ENCODE measurements at places on chromosomes 6 and 20. TPM values are rescaled to one million over a fixed set of nuclear protein-coding genes. Genes with fewer than 3 reads are reported as not detected.
A peak's percentile ranks its signal among the peaks of the same experiment; 100 is the strongest.

- H3K4me1 ChIP-seq, result no peaks in the 10 kb centered on the region
- no peak for DNase-seq
- no peak overlapping the region for H3K27ac ChIP-seq
Observed at GRCh38 chr20:9287826-9288225, 218.9 kb downstream of the PLCB4 start.

Gene ANKRD66
- total RNA-seq, result not detected

Gene SPATA25
- total RNA-seq, result 6.7 TPM

GRCh38 chr6:155171109-155171746 is 92.6 kb upstream of the CLDN20 start:
- DNase-seq, result peak; percentile 37
- H3K27me3 ChIP-seq, result no peaks in the 10 kb centered on the region
- H3K36me3 ChIP-seq, result no peaks in the 10 kb centered on the region
- H3K4me1 ChIP-seq, result no peaks in the 10 kb centered on the region

Gene GABRR1
- total RNA-seq, result not detected

Gene ZSCAN26
- total RNA-seq, result 17.2 TPM

Gene OXT
- not detected for total RNA-seq

- H3K4me1 ChIP-seq, result no peaks in the 10 kb centered on the region
- H3K4me3 ChIP-seq, result no peak overlapping the region
- no peaks in the 10 kb centered on the region for H3K27me3 ChIP-seq
Observed at GRCh38 chr6:3007571-3007970, 7.9 kb downstream of the NQO2 start.

Gene SAMD10
- total RNA-seq, result 7.9 TPM

Gene MCCD1
- 3.5 TPM for total RNA-seq

GRCh38 chr6:149014631-149015534 is 268.1 kb downstream of the UST start:
- H3K27ac ChIP-seq, result no peak overlapping the region
- H3K27me3 ChIP-seq, result no peaks in the 10 kb centered on the region
- no peak for DNase-seq
- H3K4me1 ChIP-seq, result no peaks in the 10 kb centered on the region
- H3K36me3 ChIP-seq, result no peaks in the 10 kb centered on the region

Gene PSORS1C1
- total RNA-seq, result 3.6 TPM

DNA sequence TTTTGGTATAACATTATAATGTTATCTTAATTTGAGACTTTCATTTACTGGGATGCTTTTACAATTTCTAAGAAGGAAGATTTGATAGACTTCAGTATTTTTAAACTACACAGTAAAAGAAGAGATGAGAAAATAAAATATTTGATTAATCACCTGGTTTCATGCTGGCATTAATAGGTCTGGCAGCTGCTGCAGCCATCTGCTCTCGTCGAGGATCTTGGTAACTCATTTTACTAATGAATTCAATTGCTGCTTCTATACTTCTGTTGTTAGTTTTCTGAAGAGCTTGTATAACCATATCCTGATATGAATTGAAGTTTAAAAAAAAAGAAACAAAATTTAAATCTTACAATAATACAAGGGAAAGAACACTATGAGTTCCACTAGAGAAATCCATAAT is 23.0 kb downstream of the LATS1 start:
- H3K4me1 ChIP-seq, result no peaks in the 10 kb centered on the region
- H3K27me3 ChIP-seq, result no peaks in the 10 kb centered on the region
- H3K4me3 ChIP-seq, result no peak overlapping the region
- no peak overlapping the region for H3K27ac ChIP-seq
- DNase-seq, result no peak

Gene TGM3
- 0.13 TPM for total RNA-seq

DNA sequence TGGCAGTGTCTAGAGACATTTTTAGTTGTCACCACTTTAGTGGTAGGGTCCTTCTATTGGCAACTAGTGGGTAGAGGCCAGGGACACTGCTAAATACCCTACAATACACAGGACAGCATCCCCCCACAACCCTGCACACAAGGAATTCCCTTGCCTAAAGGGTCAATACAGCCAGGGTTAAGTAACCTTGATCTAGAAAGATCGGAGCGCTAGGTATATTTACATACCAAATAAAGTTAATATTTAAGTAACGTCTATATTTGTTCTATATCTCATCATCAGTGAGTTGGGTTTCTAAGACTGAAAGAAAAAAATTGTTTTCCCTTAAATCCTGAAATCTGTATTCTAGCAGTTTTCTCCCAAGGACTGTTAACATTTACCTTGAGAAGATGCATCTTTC is 16.1 kb downstream of the BFSP1 start:
- no peak overlapping the region for H3K27ac ChIP-seq
- H3K4me1 ChIP-seq, result no peaks in the 10 kb centered on the region
- no peaks in the 10 kb centered on the region for H3K27me3 ChIP-seq

Gene BPIFB2
- total RNA-seq, result not detected

- peak overlapping the region; percentile 89 for H3K4me3 ChIP-seq
- DNase-seq, result peak; percentile 100
- peaks cover 8% of the 10 kb centered on the region for H3K4me1 ChIP-seq
- no peaks in the 10 kb centered on the region for H3K36me3 ChIP-seq
- H3K27me3 ChIP-seq, result no peaks in the 10 kb centered on the region
- H3K27ac ChIP-seq, result peak overlapping the region; percentile 79
Observed at GRCh38 chr20:309841-310644, 12.7 kb downstream of the ZCCHC3 start.

DNA sequence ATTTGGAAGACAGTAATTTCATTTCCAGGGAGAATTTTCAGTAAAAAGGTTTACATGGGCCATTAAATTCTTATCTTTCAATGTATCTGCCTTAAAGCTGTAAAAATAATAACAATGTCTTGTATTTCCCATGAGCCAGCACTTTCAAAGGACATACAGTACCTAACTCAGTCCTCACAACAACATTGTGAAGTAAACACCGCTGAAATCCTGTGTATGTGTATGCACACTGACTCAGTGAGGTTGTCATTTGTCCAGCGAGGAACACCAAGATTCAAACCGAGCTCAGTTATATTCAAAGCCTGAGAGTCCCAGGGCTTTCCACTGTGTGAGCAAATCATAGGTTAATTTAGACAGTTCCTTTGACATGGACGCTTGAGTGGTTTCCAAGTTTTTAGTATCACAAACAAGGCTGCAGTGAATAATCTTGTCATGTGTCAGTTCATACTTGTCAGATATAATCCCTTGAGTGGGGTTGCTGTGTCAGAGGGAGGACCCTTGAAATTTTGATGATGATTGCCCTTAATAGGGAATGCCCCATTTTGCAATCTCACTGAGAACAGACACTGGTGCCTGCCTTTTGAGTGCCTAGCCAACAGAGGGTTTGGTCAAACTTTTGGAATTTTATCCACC is 50.0 kb upstream of the SLC22A23 start:
- H3K4me3 ChIP-seq, result no peak overlapping the region
- no peak overlapping the region for H3K27ac ChIP-seq
- H3K27me3 ChIP-seq, result no peaks in the 10 kb centered on the region
- H3K4me1 ChIP-seq, result no peaks in the 10 kb centered on the region
- no peak for DNase-seq

Gene ANKEF1
- total RNA-seq, result 6.6 TPM

DNA sequence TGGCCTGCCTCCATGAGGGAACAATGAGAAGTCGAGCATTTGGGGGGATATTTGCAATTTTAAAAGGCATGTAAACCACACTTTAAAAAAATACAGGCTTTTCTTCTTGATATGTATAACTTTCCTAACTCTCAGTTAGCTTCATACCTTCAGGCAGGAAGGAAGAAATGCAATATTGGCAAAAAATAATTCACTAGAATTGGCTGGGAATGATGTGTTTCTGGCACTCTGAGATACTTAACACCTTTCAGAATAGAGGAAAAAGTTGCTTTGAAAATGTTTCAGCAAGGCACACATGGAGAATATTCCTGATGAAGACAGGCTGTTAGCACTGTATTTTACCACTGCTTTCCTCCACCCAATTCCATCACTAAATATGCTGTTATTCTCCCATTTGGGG is 747.6 kb downstream of the HDGFL1 start:
- H3K27ac ChIP-seq, result no peak overlapping the region
- DNase-seq, result no peak
- no peak overlapping the region for H3K4me3 ChIP-seq

Gene LAMP5
- total RNA-seq, result 0.82 TPM

Gene MANEA
- total RNA-seq, result 15.6 TPM

GRCh38 chr20:48411245-48411644 is 416.6 kb downstream of the PREX1 start:
- H3K4me3 ChIP-seq, result no peak overlapping the region
- H3K36me3 ChIP-seq, result no peaks in the 10 kb centered on the region
- no peak overlapping the region for H3K27ac ChIP-seq
- no peaks in the 10 kb centered on the region for H3K4me1 ChIP-seq

DNA sequence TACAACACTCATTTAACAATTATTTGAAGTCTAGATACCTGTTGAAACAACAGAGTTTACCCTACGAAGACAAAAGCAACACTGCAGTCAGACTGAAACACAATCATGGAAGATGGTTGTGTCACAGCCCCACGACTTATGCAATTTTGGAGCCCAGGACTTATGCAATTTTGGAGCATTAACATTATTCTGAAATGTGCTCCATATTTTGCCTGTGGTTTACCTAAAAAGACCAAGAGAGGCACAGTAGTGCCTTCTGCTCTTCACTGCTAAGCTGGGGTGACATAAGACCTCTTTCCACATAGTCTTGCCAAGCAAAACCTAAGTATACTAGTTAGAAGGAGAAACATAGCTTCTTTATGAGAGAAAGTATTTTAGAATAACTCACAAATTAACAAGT is 216.5 kb downstream of the PTPRK start:
- no peaks in the 10 kb centered on the region for H3K36me3 ChIP-seq
- H3K27ac ChIP-seq, result no peak overlapping the region
- no peaks in the 10 kb centered on the region for H3K4me1 ChIP-seq
- DNase-seq, result no peak

DNA sequence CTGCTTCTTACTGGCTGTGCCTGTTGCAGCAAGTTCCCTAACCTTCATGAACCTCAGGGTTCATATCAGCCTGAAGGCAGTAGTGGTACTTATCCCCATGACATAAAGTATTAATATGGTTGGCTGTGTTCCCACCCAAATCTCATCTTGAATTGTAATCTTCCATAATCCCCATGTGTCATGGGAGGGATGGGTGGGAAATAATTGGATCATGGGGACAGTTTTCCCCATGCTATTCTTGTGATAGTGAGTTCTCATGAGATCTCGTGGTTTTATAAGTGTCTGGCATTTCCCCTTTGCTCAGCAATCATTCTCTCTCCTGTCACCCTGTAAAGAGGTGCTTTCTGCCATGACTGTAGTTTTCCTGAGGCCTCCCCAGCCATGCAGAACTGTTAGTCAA is 61.8 kb downstream of the FAM229B start:
- no peak for DNase-seq
- H3K27me3 ChIP-seq, result no peaks in the 10 kb centered on the region
- H3K4me1 ChIP-seq, result no peaks in the 10 kb centered on the region
- no peak overlapping the region for H3K4me3 ChIP-seq

DNA sequence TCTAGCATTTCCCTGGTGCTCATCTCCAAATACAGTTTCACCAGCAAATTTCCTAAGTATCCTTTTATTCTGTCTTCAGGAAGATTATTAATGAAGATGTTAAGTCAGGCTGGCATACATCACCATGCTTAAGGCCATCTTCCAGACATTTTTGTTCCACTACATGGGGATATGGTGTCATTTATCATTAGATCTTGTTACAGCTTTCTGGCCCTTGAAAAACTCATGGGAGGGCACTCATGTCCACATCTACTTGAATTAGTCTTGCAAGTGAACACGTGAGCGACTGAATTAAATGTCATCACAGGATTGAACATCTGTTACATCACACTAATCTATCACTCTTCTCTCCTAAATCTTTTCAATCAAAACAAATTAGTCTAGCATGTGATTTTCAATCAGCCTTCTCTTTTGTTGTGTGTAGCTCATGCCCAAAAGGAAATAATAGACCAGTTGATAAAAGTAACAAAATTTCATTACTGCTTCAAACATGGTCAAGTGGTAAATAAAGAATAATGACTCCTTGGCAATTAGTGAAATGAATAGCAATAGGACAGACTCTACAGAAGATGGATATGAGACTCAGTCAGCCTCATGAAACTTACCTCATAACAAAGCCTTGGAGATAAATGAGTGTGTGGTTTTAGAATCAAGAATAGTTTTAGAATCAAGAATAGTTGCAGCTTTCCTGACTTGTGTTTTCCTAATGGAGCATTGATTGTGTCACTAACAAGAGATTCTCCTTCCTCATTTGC is 80.5 kb downstream of the MTFR2 start:
- no peaks in the 10 kb centered on the region for H3K27me3 ChIP-seq
- peaks cover 6% of the 10 kb centered on the region for H3K36me3 ChIP-seq
- no peak for DNase-seq
- no peaks in the 10 kb centered on the region for H3K4me1 ChIP-seq
- H3K27ac ChIP-seq, result no peak overlapping the region

Gene GTSF1L
- total RNA-seq, result not detected

Gene CCN6
- total RNA-seq, result 6.7 TPM

Data from kidney (tissue), 22 donors.